ENCODE measurements at places on chromosomes 1 and 21.

GRCh38 chr1:26302733-26303405 lies 3.6 kb downstream of the UBXN11 start:
- no peak for DNase-seq

DNA sequence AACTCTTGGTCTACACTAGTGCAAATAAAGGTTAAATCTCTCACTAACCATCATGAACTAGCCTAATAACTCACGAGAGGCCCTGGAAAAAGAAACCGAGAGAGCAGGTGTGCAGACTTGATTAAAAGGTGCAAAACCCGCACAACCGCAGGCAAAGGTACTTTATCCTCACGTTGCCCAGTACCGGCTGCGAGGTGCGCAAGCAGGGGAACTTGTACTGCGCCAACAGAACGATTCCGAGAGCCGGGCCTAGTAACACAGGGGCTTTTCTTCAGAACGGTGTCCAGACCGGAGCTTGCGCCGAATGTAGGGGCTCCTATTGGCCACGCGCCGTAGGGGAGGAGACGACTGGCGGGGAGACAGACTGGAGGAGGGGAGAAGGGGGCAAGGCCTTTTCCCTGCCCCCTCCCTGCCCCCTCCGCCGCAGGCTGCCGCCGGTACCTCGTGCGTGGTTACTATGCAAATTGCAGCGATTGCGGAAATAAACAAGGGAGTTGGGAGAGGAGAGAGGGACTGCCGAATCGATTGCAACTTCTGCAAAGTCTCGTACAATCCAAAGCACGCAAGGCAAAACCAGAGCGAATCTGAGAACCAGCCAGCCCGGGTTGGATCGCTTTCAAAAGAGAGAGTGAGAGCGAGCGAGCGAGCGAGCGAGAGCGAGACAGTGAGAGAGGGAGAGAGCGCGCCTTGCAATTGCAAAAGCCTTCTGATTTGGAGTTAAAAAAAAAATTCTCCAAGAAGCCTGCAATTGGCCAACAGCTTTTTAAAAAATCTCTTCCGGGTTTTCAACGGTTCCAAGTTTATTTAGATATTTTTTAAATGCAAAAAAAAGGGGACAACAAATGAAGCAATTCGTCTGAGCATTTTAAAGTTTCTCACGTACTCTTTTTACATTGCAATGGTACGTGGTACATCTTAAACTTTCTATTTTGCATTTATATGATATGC lies 5.4 kb upstream of the NFIA start:
- peak; percentile 81 for DNase-seq

DNA sequence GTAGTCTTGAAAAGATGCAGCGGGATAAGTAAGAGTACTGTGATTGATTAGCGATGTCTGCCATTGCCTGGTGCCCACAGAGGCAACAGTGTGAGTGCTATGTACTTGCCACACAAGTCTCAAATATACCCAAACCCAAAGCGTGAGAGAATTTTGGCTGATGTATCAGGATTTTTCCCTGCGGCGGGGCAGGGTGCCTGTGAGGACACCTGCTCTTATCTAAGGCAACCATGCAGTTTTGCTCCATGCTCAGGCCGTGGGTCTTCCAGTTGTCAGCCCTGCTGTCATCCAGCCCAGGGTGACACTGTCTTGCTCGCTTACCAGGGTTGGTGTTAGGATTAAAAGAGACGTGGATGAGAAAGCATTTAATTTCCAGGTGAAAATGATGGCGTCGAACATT lies 202.7 kb downstream of the PTPRU start:
- no peak for DNase-seq

DNA sequence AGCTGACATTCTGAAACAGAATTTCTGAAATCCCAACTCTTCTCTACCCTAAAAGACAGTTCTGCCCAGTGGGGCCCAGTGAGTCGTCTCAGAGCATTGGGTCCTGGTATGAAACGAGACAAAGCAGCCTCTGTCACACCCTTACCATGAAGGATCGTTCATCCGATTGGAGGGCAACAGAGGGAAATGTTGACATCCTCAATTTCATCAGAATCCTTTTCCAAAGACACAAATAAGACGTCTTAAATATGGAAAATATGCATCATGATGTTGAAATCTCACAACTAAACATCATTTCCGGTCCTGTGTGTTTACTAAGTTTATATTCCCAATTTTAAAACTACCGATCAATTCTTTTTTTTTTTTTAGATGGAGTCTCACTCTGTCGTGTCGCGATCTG lies 112.1 kb upstream of the SLC45A1 start:
- DNase-seq = no peak

- no peak for DNase-seq
Measured at GRCh38 chr1:75136195-75136815, 2.1 kb downstream of the LHX8 start.

DNA sequence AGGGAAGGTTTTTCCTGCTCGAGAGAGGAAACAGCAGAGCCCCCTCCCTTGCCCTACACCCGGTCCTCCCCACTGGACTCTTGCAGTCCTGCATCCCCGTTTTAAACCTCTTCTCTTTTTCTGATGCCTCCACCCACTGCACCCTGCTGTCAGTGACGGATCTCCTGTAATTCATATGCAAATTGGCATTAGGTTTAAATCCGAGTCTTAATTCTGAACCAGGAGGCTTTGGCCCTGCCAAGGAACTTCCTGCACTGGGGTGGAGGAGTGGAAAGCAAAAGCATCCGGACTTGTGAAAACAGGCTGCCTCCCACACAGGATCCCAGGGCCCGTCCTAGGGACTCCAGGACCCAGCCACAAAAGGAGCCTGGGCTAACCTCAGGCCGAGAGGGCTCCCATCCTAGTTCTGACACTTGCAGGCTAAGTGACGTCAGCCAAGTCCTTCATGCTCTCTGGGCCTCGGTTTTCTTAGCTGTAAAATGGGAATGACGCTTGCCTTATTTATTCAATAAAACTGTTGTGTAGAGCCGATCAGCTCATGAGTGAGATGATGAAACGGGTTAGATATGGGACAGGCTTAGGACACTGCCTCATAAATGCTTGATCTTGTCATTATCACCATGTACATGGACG lies 613.3 kb downstream of the AJAP1 start:
- DNase-seq = no peak

DNA sequence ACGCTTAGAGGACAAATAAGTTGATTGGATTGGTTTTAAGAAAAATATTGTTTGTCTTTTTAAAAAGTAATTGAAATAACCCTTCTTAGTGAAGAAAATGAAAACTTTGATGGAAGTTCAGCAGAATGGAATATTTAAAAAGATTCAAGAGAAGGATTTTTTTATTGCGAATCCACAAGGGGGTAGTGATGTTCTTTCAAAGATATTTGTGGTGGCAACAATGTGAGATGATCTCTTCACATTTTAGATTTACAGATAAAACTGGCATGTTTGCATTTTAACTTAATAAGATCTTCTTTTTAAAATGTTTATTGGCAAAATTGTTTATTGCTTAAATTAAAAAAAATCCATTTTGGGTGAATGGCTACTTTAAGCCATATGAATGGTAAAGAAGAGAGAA lies 8.9 kb downstream of the CAMTA1 start:
- no peak for DNase-seq

- DNase-seq = no peak
Measured at GRCh38 chr1:36481771-36482723, 666 bp downstream of the CSF3R start.

DNA sequence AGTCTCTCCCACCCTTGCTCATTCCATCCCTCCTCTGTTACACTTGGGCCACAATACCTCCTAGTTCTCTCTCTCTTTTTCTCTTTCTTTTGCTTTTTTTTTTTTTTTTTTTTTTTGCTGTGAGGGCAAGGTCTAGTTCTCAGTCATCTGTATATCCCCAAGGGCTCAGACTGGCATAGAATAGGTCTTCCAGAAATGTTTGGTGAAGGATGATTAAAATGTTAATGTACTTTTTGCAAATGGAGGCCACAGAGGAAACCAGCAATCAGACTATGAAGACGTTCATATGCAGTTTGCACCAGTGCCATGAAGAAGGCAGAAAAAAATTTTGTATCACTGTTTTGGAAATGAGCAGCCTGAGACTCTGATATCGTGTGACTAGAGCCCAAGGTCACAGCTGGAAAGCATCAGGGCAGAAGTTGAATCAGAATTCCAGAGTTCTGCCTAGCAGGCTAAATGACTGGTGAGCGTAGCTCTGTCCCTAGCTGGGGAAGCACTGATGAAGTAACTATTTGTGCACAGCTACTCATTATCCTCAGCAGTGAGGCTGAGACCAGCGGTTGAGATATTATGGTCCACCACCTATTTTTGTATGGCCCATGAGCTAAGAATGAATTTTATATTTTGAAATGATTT lies 186.5 kb downstream of the TGFBR3 start:
- DNase-seq = no peak

DNA sequence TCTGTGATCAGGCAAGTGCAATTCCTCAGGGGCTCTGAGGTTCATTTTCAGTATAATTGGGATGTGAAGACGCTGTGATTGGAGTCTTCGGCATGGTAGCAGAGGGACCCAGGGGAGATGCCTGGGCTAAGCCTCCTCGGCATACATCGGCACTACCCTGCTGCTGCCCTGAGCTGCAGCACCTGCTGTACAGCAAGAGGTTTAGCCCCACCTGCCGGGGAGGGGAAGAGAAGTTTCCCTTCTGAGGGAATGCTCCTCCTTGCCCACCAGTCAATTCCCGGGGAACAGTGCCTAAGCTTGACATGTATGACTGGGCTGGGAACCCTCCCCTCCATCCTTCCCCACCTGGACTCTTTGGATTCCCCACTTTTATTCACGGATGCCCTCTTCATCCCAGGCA lies 24.9 kb downstream of the CNIH3 start:
- no peak for DNase-seq

GRCh38 chr1:227453631-227454355 lies 109.6 kb upstream of the ZNF678 start:
- DNase-seq = no peak

GRCh38 chr1:225595452-225595851 lies 57.5 kb downstream of the ENAH start:
- no peak for DNase-seq
